Activated T-helper 1 cell treated with Interleukin-2 at 50 U/mL for 16 hours (primary cell): ENCODE measurements at places on chromosomes 1 and 21.

DNA sequence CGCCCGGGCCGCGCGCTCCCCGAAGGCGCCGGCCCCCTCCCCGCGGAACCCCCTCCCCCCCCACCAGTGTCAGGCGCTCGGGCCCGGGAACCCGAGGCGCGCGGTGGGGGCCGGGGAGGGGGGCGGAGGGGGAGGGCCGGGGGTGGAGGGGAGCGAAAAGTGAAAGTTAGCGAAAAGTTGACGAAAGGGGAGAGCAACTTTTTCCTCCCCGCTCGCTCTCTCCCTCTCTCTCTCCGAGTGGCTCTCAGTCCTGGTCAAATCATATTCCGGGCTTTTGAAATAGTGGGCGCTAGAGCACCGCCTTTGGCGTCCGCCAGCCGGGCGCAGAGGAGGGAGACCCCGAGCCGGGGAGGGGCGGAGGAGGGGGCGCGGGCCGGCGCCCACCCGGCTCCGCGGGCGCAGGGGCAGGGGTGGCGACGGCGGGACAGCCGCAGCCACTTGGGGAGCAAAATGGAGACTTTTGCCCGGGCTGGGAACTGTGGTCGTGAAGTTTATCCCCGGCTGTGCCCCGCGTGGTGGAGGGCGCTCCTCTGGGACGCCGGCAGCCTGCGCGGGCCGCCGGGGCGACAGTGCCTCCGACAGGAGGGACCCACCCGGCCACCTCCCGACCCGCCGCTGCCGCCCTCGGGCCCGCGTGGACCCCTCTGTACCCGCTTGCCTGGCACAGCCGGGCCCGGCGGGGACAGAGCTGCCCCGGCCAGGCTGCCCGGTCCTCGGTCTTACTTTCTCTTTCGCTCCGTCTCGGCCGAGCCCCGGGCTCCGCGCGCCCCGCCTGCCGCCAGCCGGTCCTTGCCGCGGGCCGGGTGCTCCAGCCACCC lies 697 bp downstream of the PRDM16 start:
- DNase-seq = no peak

- no peak for DNase-seq
Measured at GRCh38 chr1:212618466-212619210, 10.1 kb downstream of the ATF3 start.

DNA sequence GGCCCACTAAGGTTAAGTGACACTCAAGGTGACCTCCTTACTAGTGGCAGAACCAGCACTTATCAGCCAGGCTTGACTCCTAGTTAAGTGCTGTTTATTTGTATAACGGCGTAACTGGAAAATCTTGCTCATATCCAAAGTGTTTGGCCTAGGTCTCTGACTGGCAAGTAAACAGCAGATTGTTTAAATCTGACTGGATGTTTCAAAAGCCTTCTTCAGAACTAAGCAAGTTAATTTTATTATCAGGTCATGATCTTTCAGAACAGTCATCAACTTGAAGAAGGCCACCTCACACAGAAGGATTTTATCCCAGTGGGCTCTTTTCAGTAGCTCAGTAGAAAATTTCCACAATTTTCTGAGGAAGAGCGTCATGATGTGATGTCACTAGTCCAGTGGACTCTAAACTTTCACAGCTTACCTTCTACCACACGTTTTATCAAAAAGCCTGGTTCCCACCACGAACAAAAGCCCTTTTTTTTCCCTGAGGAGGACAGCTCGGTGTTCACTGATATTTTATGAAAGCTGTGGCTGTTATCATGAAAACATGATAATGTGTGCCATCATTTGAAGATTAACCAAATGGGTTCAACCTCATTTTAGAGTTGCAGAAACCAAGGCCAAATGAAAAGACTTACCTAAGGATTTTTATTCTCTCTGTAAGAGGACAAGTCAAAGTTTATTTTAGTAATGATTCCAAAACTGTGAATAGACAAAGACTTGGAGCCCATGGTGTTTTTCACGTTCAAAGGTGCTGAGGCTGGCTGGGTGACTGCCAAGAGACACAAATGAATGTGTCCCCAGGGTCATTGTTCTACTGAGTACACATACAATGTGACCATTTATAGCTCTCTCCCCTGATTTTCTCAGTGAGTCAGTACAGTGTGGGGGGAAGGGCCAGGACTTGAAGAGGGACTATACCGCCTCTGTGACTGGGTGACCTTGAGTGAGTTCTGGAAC lies 9.1 kb downstream of the SGIP1 start:
- DNase-seq = no peak

- no peak for DNase-seq
Measured at GRCh38 chr1:225880636-225881035, 1.5 kb downstream of the TMEM63A start.

- DNase-seq = no peak
Measured at GRCh38 chr1:201468844-201469644, at the start of gene PHLDA3. PHLDA3 (minus strand) TSS chr1:201469188; CDS start chr1:201468786, 402 bp downstream.

GRCh38 chr1:203539831-203540546 lies 46.0 kb downstream of the OPTC start:
- DNase-seq = no peak

- no peak for DNase-seq
Measured at GRCh38 chr1:25654109-25654660, 37.6 kb downstream of the MAN1C1 start.

DNA sequence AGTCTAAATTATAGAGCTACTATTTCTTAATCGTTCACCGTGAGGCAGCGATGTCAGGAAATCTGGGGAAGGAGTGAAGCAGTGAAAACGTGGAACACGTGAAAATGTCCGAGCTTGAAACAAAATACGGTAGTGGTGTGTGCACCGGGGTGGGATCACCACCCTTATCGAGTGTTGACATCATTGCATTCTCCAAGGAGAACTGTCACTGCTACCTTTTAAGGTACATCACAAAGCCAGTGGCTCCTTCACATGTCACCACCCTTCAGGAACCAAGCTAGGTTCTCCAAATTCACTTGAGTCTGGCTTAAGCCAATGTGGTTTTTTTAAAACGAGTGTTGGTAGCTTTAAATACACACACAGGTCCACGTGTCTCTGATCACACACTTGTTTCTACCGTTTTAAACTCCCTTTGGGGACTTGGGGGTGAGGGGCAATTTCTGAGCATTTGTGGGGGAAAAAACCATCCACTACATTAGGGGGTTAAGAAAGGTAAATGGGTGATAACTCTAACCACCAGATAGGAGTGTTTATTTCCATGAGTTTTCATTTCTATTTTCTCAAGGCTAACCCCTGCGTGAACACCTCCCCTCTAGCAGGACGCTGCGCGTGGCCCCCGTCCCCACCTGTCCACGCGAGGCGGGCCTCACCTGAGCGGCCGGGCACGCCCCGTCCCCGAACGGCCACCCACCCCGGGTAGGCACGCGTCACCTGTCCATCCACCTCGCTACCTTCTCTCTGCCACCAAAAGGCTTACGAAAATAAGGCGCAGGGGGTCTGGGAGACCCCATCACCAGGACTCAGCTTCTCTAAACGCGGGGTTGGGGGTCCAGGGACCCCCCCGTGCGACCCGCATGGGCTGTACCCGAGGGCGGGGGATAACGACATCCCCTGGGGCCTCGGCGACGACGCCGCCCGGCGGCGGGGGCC lies 978 bp downstream of the PRDM15 start:
- DNase-seq = no peak

DNA sequence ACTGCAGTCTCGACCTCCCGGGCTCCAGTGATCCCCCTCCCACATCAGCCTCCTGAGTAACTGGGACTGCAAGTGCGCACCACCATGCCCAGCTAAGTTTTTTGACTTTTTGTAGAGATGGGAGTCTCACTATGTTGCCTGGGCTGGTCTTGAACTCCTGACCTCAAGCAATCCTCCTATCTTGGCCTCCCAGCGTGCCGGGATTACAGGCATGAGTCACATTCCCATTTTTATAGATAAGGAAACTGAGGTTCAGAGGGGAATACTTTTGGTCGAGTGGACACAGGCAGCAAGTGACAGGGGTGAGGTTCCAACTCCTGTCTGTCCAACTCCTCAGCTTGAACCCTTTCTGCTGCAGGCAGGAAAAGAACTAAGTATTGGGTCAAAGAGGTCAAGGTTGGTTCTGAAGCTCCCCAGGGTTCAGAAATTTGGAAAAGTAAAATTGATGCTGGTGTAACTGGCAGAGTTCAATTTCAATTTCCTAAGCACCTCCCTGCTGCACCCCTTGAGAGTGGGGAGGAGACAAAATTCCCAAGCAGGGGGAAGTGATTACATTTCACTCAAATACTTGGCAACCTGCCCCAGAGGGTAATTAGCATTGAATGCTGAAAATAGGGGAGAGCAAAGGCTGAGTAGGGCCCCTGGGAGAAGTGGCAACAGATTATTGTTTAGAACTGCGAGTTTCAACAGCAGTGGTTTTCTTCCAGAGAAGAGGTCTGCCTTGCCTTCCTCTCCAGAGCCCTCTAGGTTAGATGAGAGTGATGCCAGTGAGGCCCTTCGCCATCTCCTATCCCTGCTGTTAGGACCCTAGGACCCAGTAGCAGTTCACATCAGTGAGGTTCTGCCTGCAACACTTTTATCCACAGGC lies 17.5 kb upstream of the ALPL start:
- no peak for DNase-seq

GRCh38 chr1:193264313-193265065 lies 78.1 kb upstream of the B3GALT2 start:
- no peak for DNase-seq

GRCh38 chr1:172882791-172883386 lies 167.9 kb downstream of the TNFSF18 start:
- DNase-seq = no peak

GRCh38 chr1:151763990-151764389 lies 694 bp upstream of the MRPL9 start:
- no peak for DNase-seq

DNA sequence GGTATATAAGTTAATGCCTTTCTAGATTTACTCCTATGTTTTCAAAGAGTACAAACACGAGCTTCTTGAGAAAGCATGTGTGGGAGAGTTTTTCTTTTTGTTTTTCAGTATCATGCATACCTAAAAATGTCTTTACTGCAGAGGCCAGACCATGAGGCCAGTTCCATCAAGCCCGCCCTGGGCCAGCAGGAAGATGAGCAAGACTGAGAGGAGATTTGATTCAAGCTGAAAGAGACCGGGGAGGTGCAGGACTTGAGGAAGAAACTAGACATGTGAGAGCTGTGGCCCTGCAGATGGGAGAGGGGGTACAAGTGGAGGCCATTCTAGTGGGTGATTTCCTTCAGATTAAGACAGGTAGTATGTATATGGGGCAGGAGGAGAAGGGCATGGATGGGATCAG lies 33.4 kb upstream of the NTPCR start:
- DNase-seq = no peak

DNA sequence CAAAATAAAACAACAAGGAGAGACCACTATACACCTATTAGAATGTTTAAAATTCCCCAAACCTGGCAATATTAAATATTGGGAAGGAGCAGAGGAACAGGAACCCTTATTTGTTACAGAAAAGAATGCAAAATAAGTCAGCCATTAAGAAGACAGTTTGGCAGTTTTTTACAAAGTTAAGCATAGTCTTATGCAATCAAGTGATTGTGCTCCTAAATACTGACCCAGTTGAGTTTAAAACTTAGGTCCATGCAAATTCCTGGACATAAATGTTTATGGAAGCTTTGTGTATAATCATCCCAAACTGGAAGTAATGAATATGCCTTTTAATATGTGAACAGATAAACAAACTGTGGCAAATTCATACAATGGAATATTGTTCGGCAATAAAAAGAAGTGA lies 72.9 kb upstream of the RGS4 start:
- DNase-seq = no peak

- DNase-seq = no peak
Measured at GRCh38 chr21:27298465-27298864, 331.6 kb upstream of the ADAMTS5 start.

DNA sequence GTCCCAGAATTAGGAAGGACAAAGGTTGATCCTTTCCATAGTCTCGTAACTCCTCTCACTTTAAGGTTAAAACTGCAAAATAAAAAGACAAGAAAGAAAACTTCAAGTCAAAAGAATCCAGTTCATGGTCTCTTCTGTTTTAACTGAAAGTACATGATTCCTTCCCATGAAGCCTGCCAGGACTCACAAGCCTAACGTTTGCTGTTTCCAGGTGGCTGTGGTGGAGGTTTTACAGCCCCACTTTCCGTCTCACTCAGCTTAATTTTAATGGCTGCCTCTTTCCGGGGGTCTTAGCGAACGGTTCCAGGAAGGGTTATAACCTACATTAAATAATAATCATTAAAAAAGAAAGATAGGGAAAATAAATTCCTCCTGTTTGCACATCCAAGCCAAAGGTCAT lies 136.8 kb upstream of the SPAG17 start:
- DNase-seq = no peak

- DNase-seq = no peak
Measured at GRCh38 chr21:44752671-44753235, 41.4 kb upstream of the TSPEAR start.

- DNase-seq = no peak
Measured at GRCh38 chr1:211711315-211711705, 35.9 kb upstream of the NEK2 start.

GRCh38 chr1:38014171-38014570 lies 1.6 kb downstream of the UTP11 start:
- no peak for DNase-seq

- no peak for DNase-seq
Measured at GRCh38 chr1:205580923-205581180, 51.0 kb downstream of the ELK4 start.

- no peak for DNase-seq
Measured at GRCh38 chr1:149849947-149850360, 49.4 kb upstream of the BOLA1 start.

DNA sequence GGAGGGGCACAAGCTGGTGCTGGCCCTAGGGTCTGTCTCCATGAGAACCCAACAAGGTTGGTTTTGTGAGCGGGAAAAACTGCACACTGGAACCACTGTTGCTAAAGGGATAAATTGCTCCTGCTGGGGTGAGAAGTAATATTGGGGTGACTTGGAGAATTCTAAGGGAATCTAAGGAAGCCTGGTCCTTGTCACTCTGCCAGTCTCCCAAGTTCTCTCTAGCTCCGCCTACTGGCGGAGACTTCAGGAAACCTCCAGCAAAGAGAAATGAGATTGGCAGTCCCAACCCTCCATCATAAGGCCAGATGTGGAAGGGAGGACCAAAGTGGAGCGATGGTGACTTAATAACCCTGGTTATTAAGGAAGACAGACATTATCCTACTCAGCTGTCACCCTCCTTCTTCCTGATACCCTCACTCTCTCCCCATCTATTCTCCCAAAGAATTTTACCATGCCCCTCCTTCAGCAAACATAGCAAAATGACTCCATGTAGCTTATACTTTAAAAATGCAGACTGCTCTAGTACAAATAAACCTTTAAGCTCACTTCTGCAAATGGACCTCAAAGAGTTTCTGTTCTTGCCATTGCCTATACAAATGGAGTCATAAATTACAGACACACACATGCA lies 2.7 kb downstream of the LCE1F start:
- DNase-seq = no peak

DNA sequence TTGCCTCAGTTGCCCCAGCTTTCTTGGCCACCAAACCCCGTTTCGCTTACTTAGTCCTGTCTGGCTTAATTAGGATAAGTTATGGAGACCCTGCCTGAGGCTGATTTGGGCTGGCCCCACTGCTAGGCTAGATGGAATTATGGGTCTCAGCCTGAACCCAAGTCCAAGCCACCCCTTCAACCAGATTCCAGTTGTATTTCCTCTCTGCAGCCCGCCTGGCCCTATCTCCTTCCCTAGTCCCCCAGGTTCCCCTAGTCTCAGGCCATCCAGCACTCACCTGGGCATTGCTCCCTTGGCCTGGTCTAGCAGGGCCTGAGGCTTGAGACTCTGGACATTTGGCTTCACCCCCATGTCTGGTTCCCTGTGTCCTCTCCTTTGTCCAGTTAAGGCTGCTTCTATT lies 111.7 kb upstream of the IPO9 start:
- DNase-seq = no peak

- no peak for DNase-seq
Measured at GRCh38 chr1:219265026-219265515, 91.4 kb downstream of the LYPLAL1 start.
